ENCODE measurements at places on chromosomes 6 and 20.

DNA sequence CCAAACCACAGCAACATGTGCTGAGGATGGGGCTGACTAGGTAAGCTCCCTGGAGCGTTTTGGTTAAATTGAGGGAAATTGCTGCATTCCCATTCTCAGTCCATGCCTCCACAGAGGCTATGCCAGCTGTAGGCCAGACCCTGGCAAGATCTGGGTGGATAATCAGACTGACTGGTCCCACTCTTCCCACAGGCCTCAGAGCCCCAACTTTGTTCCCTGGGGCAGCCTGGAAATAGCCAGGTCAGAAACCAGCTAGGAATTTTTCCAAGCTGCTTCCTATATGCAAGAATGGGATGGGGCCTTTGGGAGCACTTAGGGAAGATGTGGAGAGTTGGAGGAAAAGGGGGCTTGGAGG, 1.5 kb upstream of the VEGFA start:
- H3K36me3 ChIP-seq: no peaks in the 10 kb centered on the region
- H3K27me3 ChIP-seq: no peaks in the 10 kb centered on the region
- H3K4me1 ChIP-seq: peaks cover 29% of the 10 kb centered on the region
- DNase-seq: no peak
- H3K4me3 ChIP-seq: no peak overlapping the region

- H3K4me3 ChIP-seq: 0 out of 2 replicates have a peak overlapping the region, but pooled peaks have one; percentile 17
- no peaks in the 10 kb centered on the region for H3K36me3 ChIP-seq
- no peaks in the 10 kb centered on the region for H3K27me3 ChIP-seq
- peak; percentile 41 for DNase-seq
Measured at GRCh38 chr6:40719671-40720374, 132.7 kb upstream of the LRFN2 start.

DNA sequence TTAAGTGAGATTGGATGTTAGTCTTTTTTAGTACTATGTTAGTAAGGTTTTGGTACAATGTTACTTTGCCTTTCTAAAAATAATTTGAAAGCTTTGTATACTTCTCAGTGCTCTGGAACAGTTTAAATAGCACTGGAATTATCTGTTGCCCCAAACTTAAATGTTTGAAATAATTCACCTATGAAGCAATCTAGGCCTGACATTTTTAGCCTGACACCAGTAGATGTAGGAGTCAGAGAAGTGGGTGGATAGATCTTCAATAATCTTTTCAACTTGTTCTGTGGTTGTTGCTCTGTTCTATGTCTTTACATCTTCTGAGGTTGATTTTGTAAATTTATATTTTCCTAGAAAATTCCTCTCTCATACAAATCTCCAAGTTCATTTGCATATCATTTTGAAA, 103.1 kb upstream of the ADGRF1 start:
- H3K4me3 ChIP-seq: no peak overlapping the region
- H3K27ac ChIP-seq: no peak overlapping the region
- DNase-seq: no peak
- H3K4me1 ChIP-seq: peaks cover 38% of the 10 kb centered on the region
- no peaks in the 10 kb centered on the region for H3K27me3 ChIP-seq

DNA sequence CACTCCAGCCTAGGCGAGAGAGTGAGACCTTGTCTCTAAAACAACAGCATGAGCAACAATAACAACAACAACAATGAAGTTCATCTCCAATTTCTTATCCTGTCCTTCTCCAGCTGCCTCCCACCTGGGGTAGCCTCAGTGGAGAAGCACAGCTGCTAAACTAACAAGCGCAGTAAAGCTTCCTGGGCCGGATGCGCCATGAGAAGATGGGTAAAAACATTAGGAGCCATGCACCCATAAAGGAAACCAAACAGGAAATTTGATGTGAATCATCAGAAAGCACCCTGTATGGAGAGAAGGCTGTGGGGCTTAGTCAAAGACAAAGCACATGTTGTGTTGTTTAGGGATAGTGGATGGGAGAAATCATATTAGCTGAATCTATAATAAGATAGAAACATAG, 61.1 kb upstream of the CCN6 start:
- no peak for DNase-seq
- no peak overlapping the region for H3K27ac ChIP-seq
- no peaks in the 10 kb centered on the region for H3K36me3 ChIP-seq

DNA sequence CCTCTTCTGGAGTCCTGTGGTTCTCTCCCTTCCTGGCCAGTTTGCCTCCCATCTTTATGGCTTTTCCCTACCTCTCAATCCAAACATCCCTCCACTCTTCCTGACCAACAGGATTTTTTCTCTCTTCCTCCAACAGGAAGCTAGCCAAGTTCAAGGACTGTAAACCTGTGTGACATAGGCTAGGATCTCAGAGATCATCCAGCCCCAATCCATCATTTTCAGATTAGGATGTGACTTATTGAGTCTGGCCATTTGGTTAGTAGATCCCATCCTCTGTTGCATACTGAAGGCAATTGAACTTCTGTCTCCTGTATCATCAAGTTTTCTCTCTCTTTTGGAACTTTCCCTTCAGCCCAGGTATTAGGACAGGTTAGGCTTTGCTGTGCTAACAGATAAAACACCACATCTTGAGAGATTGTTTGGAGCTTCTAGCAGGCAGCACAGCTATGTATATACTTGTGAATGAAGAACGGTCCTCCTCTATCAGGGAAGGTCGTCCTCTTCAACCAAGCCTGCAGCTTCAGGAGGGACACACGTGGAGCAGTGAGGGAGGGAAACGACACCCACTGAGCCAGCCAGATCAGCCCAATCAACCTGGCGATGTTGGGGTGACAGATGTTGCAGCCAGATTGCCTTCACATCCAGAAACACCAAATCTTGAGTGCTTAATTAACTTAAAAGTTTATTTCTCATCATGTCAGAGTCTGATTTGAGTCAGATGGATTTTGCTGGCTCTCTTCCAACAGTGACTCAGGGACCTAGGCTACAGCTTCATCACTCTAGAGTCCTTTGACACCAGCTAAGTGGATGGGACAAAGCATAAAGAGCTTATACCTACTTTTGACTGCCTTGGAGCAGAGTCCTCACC, 106.8 kb downstream of the GJA10 start:
- H3K36me3 ChIP-seq: no peaks in the 10 kb centered on the region
- no peaks in the 10 kb centered on the region for H3K27me3 ChIP-seq
- H3K4me3 ChIP-seq: no peak overlapping the region
- H3K4me1 ChIP-seq: no peaks in the 10 kb centered on the region
- DNase-seq: no peak
- H3K27ac ChIP-seq: no peak overlapping the region

DNA sequence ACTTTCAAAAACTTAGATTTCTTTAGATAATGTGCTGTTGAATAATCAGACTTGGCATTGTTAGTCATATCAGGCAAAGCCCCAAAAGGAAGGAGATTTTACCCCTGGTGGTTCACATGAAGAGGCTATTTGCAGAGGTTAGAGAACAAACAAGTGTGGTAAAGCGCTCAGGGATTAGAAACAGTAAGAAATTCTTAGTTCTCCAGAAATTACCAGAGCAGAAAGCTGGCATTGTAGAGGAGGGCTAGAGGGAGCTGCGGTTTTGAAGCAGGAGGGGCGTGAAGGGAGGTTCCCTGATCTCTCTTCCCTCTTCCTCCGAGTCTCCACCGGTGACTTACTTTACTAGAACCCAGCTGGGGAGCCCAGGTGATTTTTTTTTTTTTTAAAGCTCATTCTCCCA, 10.2 kb downstream of the MYO6 start:
- H3K36me3 ChIP-seq: no peaks in the 10 kb centered on the region
- H3K27me3 ChIP-seq: no peaks in the 10 kb centered on the region
- no peak overlapping the region for H3K4me3 ChIP-seq

DNA sequence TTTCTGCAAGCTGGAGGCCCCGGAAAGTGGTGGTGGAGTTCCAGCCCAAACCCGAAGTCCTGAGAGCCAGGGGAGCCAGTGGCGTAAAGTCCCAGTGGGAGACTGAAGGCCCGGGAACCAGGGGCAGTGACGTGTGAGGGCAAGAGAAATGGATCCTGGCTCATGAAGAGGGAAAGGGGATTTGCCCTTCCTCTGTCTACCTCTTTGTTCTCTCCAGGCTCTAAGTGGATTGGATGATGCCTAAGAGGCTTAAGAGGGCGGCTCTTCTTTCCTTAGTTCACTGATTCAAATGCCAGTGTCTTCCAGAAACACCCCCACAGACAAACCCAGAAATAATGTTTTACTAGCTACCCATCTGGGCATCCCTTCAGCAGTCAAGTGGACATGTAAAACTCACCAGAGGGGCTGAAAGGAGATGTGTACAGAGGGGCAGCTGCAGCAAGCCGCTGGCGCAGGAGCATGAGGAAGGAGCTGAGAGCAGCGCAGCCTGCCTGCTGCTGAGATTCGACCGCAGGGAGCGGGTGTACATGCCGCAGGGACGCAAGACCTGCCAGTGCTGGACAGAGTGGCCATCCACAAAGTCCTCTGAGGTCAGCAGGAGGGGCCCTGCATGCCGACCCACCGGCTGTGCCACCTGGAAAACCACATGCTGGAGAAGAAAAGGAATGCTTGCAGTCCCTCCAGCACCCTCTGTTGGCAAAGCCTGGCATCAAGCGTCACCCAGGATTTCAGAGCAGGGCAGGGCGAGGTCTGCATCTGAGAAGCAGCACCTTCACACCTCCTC, 29.5 kb downstream of the CDYL start:
- DNase-seq: peak; percentile 78
- no peak overlapping the region for H3K4me3 ChIP-seq
- no peak overlapping the region for H3K27ac ChIP-seq
- H3K27me3 ChIP-seq: no peaks in the 10 kb centered on the region
- H3K4me1 ChIP-seq: peaks cover 45% of the 10 kb centered on the region

All from GM23338 (cell line).